ENCODE measurements at places on chromosomes 6 and 20.

- no peak for DNase-seq
Measured at GRCh38 chr6:155755452-155755851, 299.8 kb upstream of the NOX3 start.

DNA sequence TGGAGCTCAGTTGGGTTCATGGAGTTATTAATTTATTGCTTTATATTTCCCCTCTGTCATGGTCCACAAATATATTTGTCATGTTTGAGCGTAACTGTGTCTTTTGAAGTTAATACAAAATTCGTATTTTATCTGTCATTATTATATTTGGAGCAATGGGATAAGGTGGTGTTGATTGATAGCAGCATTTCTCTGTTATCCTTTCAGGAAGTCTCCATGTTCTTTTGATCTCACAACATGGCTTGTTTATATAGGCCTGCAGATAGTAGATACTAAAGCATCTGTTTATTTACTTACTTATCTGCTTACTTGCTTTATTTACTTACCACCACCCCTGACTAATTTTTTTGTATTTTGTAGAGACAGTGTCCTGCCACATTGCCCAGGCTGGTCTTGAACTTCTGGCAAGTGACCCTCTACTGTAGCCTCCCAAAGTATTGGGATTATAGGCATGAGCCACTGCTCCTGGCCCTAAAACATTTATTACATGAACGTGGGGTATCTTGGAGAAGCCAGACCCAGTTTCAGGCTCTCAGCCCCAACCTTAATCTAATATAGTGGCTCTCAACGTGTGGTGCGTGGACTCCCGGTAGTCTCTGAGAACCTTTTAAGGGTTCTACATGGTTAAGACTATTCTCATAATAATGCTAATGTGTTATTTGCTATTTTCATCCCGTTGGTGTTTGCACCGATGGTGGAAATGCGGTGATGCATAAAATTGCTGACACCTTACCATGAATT is 104.2 kb downstream of the NCOA3 start:
- no peak for DNase-seq

GRCh38 chr20:61354901-61355495 is 102.9 kb downstream of the CDH4 start:
- no peak for DNase-seq

- no peak for DNase-seq
Measured at GRCh38 chr6:119612911-119613381, 263.4 kb upstream of the MAN1A1 start.

DNA sequence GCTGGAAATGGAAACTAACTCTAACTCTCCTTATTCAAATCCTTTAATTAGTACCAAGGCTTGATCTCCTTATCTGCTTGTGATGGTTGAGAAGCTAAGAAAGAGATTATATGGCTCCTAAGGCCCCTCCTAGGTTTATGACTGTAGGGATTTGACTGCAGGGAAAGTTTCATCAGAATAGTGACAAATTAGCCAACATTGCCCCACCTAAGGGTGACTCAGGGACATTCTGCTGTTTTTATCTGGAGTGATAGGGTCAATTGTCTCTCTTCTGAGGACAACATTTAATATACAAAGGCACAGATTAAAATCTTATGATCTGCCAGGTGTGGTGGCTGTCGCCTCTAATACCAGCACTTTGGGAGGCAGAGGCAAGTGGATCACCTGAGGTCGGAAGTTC is 138.1 kb upstream of the MARCKS start:
- no peak for DNase-seq

DNA sequence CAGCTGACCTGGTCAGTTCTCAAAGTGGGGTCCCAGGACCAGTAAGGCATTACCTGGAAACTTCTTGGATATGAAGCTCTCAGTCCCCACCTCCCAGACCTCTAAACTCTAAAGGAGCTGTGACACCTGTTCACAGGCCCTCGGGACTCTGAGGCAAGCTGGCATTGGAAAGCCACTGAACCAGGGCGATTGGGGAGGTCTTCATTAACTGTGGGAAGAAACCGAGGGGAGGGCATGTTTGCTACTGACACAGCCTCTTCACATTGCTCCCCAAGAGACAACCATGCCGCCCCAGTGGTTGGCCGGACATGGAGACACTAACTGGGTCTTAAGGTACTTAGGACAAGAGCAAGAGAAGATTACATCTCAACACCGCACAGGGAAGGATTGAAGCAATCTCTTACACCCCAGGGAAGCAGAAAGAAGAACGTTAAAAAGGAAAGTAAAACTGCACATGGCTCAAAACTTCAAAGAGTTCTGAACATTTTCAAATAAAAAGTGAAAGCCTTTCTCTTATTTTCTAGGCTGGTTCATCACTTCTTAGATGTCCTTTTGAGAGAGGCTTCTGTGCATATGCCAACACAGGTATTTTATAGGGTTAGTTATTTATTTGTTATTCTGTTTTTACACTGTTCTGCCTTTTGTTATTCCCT is 210.0 kb upstream of the CST7 start:
- no peak for DNase-seq

GRCh38 chr20:25195962-25196785 is 662 bp downstream of the ENTPD6 start:
- no peak for DNase-seq

All from SIG-M5 (cell line).